ENCODE measurements at places on chromosomes 13 and 19.

DNA sequence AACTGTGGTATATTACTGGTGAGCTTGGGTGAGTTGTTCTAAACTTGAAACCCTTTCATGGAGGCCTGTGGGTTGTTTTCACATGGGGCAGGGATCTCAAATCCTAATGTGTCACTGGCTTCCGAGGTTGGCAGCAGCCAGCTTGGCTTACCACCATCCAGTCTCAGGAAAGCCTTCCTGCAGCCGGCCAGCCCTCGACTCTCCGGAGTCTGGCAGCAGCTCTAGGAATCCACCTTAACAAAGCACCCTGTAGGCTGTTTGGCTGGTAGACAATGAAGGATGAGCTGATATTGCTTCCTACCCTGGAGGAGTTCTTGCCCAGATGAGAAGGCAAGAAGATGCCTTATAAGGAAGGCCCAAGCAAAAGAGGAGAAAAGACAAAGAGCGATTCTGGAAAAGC is 188.3 kb downstream of the KLF12 start:
- DNase-seq = no peak

GRCh38 chr13:75480671-75481175 is 1.2 kb downstream of the TBC1D4 start:
- no peak for DNase-seq

DNA sequence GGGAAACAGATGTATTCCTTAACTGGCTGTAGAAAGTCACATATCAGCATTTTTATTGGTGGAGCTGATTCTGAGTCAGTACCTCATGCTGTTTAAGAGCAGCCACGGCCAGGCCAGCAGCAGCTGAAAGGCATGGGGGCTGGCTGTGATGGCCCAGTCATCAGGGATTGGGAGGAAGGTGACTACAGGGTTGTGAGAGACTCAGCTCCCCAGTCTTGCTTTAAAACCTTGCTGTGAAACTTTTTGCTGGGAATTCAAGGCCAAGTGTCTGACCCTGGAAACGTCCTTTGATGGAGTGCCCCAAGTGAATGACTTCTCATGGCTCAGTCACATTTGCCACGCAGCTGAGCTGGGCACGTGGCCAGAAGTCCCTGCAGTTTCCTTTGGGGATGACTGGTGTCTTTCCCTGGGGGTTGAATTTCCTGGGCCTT is 39.1 kb upstream of the RNF113B start:
- DNase-seq = no peak

GRCh38 chr13:27628081-27628480 is 6.4 kb downstream of the POLR1D start:
- no peak for DNase-seq

GRCh38 chr19:51994048-51994644 is 7.5 kb upstream of the ZNF350 start:
- DNase-seq = no peak

DNA sequence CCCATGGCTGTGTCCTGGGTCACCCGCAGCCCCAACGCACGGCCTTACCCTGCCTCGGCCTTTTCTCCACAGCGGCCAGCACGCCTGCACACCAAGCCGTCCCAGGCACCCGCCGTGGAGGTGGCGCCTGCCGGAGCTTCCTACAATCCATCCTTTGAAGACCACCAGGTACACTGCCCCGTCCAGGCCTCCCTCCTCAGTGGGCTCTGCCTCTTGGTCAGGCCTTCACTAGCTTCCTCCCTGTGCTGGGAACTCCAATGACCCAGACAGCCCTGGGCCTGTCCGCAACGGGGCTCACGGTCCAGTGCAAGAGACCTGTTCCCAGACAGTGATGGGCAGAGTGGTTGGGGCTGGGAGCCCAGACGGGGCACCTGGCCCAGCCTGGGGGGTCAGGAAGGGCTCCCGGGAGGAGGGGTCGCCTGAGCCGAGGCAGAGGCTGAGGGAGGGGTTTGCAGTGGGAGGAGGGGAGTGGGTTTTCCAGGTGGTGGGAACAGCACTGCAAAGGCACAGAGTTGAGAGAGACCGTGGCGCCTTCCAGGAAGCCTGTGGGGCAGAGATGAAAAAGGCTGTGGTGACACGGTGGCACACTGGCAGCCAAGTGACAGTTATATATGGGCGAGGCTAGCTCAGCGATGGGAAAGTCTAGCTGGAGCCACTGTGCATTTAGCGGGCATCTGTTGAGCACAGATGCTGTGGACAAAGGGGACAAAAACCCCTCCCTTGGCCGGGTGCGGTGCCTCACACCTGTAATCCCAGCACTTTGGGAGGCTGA is 7.3 kb downstream of the NOP53 start:
- no peak for DNase-seq

DNA sequence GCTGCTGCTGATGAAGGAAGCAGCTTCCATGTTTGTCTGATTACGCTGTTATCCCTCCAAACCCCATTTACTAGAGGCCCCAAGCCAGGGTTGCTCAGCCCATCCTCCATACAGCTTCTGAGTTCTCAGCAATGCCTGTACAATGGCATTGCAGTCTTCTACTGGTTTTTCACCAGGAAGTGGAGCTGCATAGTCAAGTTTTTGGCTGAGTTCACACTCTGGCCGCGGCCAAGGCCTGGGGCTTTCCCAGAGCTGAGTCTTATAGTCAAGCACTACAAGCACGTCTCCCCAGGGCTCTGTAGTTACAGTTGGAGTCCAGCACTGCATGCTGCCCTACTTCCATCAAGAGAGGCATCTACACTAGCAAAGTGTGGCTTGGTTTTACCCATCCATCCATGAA is 182.5 kb downstream of the POU4F1 start:
- DNase-seq = no peak

- DNase-seq = no peak
Measured at GRCh38 chr19:10503002-10503789, at the start of gene KEAP1. Gene KEAP1 (minus strand): TSS chr19:10503356. CDS start chr19:10500033, 3,323 bp downstream.

DNA sequence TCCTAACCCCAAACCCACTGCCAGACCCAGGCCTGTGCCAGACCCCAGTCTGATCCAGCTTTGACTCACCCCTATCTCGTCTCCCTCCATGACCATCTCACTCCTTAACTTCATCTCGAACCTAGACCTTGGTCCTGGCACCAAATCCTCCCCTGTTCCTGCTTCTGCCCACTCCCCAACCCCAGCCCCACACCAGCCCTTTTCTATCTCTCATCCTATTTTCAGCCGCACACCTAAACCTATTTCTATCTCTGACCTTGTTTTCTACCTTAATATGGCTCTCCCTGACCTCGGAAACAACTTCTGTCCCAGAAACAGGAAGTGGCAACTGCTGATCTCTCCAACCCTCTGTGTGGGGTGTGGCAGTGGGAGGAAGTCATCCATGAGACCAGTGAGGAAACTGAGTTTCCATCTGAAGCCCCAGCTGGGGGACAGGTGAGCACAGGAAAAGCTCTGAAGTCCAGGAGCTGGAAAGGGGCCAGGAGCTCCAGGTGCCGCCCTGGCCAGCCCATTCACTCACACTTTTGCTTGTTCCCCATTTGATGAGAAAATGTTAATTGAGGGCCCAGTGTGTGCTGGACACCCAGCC is 13.7 kb downstream of the PTH2 start:
- no peak for DNase-seq

DNA sequence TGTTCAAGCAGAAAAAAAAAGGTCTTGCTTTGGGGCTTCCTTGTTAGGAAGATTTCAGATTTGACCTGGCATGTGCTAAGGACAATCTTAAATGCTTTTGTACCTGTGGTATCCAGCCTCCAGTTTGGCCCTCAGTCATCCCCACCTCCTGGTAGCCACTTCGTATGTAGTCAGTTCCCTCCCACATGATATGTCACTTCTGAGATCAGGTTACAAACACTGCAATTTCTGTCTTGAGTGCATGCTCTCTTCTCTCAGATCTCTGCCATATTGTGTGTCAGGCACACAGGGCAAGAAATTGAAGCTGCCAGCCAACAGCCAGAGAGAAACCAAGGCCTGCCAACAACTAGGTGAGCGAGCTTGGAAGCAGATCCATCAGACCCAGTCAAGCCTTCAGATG is 60.3 kb upstream of the STARD13 start:
- DNase-seq = no peak

GRCh38 chr19:2720777-2721569 is at the start of gene DIRAS1:
Gene DIRAS1 (minus strand): TSS chr19:2721372. CDS start chr19:2717806, 3,566 bp downstream.
- DNase-seq = no peak

DNA sequence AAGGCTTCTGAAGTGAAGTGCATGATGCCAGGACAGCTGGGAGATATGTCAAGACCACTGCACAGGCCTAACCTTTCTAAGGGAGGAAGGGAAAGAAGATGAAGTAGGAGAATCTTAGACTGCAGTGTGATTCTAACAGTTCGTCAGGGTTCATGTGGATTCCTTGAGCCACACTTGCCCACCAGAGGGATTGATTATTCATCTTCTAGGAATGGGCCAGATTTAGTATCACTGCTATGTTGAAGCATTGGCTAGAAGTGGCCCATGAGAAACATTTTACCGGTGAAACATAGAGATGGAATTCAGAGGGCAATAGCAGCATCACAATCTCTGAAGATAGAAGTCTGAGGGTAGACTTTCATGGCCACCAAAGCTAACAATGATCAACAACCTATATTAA is 550.8 kb upstream of the SLITRK1 start:
- DNase-seq = no peak

DNA sequence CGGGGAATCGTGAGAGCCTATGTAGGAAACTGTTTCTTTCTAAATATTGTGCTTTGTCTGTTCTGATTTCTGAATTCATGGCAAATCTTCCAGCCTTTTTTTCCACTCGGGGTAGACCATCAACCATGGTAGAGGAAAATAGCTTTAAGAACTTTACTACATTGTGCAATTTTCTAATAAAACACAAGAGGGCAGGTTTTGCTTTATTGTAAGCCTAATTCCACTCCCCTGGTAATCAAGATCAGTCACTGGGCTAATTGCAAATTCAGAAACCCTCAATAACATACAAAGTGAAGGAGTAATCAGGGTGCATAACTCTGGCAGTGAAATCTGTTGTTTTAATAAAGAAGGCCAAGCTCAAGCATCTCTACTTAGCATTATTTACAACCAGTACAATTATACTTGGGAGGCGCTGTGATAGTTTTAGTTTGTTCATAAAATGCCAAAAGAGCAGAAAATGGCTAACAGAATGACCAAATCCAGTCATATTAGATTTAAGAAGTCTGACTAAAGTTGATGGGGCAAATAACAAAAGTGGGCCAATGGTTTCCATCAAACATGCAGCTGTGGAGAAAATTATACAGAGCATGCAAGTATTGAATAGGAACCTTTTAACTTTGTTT is 43.8 kb downstream of the DCT start:
- peak; percentile 6 for DNase-seq

DNA sequence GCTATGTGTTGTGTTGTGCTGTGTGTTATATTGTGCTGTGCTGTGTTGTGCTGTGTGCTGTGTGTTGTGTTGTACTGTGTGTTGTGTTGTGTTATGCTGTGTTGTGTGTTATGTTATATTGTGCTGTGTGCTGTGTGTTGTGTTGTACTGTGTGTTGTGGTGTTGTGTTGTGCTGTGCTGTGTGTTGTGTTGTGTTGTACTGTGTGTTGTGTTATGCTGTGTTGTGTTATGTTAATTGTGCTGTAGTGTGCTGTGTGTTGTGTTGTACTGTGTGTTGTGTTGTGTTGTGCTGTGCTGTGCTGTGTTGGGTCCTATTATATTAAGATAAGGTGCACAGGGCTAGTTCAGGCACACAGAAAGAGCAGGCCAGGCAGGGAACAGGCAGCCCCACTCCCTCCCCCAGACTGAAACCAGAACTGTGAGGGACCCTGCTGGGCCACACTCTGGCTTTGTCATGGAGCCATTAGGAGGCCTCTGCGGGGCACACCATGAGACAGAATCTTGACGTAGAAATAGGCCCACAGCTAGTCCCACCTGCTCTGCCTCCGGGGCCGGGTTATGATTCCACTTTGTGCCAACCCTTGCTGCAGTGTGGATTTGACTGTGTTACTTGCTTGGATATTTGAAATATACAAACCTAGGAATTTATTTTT is 12.1 kb downstream of the SOX1 start:
- no peak for DNase-seq

GRCh38 chr13:101552786-101553185 is 100.3 kb downstream of the ITGBL1 start:
- no peak for DNase-seq

- DNase-seq = no peak
Measured at GRCh38 chr19:58385891-58386575, 1.0 kb upstream of the RPS5 start.

DNA sequence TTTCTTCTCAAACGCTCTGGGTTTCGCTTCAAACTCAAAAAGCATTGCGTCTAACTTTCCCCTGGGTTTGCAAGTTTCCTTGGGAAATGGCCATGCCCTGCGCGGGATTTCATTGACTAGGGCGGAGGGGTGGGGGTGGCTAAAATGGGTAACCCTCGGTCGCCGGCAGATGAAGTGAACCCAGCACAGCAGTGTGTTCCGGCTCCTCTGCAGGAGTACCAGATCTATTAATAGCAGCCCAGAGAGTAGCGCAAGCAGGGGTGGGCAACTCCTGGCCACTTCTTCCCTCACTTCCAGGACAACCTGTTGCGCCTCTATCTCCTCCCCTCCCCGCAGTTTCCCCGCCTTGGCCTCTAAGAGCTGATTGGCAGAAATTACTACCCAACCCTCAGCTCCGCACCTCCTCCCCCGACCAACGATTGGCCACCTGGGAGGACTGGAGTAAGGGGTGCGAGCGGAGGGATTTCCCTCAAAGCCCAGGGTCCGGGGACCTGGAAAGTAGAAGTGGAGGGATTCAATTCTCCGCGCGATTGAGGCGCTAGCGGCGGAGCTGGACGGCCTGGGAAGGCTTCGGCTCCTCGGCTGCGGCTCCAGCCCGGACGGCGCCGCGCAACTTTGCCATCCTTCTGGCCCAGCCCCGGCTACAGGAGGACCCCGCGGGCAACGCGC is at the start of gene FREM2:
Gene FREM2, plus strand, starts transcription at position 501 of the 669 bp plus-strand sequence. CDS start 268 bp downstream, outside the sequence.
- DNase-seq = no peak
